Activated naive CD8-positive, alpha-beta T cell treated with anti-CD3 and anti-CD28 coated beads for 36 hours (primary cell): ENCODE measurements at places on chromosomes 3 and 15.

DNA sequence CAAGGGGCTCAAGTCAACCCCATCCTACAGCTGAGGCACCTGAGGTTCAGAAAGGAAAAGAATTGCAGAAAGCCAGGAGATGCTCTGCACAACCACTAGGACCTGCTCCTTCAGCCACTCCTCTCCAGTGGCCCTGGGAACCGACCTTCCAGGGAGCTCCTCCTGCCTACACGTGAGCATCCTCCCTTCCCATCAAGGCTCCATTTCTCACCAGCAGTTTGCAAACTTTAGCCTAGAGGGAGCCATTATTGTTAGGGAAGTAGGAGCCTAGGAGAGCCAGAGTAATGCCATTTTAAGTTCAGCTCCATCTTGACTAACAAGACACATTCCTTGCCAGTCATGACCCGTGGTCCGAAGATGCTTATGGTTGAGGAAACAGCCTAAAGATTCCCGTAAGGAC is 11.2 kb upstream of the CHCHD6 start:
- DNase-seq = no peak

- DNase-seq = no peak
Measured at GRCh38 chr3:50202353-50203112, 2.5 kb upstream of the SLC38A3 start.

- no peak for DNase-seq
Measured at GRCh38 chr15:87215100-87215499, 1041.4 kb downstream of the NTRK3 start.

DNA sequence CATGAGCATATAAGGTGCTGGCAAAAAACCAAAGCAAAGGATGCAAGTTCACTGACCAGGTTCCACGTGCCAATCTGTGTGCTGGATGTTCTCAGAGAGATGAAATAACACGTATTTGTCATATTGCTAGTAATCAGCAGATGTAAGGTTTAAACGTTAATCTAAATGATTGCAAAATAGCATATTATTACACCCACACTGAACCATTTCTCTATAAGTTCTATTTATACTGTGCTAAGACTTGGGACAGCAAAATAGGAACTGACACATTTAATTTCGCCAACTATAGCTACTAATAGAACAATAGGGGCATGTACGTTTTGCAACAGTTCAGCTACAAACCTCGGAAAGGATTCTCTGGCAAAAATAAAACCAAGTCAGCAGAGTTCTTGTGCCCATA is 350.3 kb upstream of the ZNF385D start:
- DNase-seq = no peak

DNA sequence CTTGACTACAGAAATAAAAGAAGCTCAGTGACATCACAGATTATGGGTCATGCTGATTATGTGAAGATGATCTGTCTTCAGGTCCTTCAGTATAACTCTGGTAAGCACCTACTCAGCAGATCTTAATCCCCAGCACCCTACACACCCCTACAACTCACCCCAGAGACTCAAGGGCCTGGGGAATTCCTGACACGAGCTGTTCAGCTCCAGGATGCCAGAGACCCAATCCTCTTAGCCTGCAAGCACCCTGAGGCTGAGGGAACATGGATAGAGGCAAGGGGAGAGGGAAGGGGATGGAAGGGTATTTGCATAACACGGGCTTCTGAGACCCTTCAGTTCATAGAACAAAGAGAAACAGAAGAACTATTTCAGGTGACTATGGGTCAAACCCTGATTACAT is 13.0 kb downstream of the GLB1 start:
- DNase-seq = no peak

DNA sequence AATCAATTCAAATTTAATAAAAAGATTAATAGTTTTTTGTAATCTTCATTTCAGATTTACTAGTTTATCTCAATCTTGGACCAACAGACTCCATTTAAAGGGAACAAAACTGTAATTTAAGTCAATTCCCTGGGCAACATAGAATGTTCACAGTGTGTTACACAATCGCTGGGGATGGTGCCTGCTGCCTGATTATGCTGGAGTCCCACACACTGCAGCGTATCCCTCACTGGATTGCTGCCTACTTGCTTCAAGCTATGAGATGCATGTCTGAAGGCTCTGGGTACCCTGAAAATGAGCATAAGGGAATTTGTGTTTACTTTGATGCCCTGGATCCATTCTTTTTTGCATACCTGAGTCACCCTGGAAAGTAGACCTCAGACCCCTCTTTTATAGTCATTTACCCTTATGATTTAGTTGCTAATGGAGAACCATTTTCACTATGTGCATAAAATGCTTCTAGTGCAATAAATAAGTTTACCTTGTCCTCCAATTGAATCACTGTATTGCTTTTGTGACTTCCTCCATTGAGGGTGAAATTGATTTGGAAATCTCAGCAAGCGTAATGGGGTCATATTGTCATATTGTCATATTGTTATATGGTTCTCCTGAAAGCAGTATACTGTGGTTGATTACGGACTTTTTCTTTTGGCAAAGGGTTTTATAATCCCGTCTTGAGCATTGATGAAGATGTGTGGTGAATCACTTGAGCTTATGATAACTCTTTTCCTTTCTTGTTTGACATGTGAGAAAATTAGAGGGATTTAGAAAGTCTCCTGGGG is 35.9 kb downstream of the ITPR1 start:
- no peak for DNase-seq

DNA sequence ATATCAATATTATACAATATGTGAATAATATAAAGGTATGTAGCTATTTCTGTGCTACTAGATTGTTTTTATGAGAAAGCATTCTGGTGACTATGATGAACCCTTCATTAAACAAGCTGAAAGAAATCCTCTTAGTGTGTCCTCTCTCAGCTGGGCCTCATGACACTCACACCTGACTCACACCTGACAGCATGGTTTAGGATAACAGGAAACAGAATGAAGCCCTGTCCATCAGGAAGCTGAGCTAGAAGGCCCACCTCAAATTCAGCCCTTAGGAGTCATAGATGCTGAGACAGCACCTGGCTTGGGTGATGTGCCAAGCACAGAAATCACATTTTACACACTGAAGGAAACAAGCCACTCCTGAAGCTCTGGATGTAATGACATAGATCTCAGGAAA is 30.8 kb downstream of the CHCHD4 start:
- no peak for DNase-seq

DNA sequence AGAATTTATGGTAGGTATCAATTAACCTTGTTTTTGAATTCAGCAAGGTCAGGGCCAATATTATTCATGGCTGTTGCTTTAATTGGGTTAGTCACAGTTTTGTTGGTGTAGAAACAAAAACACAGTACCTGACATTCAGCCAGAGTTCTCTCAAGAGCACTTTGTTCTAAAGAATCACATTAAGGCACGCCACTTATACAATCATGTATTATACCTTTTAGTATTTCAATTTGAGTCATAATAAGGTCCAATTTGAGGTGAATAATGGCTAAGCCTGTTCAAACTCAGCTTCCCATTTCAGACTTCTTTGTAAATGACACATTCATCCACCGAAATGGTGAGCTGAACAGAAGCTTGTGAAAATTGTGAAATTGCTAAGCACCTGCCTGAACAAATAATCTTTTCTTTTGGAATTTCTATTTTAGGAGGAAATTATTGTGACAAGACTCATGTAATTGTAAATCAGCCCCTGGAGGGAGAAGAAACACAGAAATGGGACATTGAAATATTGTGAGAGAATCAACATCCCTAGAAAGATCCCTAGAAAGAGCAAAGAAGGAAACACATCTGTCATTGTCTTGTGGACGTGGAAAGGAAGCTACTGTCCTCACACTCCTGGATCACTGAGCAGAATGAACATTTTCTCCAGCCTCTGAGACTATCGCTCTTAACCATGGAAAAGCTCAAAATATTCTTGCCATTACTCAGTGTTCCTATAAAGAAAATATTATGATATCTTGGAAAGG is 29.3 kb downstream of the RIOX2 start:
- no peak for DNase-seq

- no peak for DNase-seq
Measured at GRCh38 chr3:179224584-179224983, 26.3 kb downstream of the KCNMB3 start.

DNA sequence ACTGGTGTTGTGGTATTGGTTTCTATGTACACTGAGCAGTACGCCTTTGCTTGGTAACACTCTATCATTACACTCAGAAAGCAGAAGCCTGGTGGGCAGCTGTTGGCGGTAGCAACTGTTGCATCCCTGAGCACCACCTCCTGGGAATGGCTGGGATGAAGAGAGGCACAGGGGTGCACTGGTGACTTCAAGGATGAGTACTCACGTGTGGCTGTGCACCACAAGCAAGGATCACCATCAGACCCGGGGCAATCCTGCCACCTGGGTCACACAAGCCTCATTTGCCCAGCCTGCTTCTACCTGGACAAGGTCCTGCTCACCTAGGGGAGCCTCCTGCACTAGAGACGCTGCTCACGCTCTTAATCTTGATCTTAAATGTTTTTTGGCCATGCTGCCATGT is 336.4 kb downstream of the SI start:
- DNase-seq = no peak

- DNase-seq = no peak
Measured at GRCh38 chr3:195071916-195072820, 198.8 kb downstream of the XXYLT1 start.

DNA sequence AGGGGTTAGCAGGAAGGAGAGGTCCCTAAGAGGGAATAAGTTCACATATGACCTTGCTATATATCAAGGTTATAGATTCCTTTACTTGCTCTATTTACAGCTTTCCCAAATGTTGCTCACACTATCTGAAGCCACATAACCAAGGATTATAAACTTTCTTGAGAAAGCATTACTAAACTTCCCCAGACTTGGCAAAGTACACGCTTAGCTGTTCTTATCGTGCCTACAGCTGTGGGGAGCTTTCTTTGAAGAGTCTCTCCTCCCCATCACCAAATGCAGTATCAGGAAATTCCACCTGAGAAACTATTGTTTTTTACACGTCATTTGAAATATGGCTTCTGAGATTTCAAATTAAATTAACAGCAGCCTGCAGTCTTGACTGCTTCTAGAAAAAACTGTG is 284.5 kb downstream of the CHL1 start:
- no peak for DNase-seq

DNA sequence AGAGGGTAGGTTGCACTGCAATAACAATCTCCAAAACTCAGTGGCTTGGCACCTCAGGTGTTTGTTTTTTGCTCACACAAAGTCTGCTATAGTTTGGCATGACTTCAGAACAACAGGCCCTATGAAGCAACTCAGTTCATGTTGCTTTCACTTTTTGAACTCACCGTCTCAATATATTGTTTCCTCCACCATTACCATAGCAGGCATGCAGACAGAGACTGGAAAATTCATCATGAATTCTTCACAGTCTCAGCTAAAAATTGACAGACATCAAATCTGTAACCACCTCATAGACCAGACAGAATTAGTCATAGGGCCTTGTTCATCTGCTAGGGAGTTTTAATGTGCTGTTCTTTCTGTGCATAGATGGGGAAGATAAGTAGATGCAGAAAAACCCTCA is 161.4 kb upstream of the POU1F1 start:
- DNase-seq = no peak

DNA sequence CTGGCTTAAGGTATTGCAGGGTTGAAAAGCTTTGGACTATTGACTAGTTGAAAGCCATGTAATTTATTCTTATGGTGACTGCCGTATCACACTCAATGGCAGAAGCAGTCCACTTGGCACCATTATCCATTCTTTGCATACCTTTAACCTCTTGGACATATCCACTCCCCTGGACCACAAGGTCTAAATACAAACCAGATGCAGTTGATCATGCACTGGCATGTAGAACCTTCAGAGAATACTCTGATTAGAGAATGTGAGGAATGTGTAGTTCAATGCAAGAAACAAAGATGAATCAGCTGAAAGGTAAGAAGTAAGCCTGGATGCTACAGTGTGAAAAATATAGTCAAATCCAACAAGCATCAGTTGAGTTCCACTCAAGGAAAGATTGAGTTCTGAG is 93.1 kb downstream of the FRMD5 start:
- no peak for DNase-seq

DNA sequence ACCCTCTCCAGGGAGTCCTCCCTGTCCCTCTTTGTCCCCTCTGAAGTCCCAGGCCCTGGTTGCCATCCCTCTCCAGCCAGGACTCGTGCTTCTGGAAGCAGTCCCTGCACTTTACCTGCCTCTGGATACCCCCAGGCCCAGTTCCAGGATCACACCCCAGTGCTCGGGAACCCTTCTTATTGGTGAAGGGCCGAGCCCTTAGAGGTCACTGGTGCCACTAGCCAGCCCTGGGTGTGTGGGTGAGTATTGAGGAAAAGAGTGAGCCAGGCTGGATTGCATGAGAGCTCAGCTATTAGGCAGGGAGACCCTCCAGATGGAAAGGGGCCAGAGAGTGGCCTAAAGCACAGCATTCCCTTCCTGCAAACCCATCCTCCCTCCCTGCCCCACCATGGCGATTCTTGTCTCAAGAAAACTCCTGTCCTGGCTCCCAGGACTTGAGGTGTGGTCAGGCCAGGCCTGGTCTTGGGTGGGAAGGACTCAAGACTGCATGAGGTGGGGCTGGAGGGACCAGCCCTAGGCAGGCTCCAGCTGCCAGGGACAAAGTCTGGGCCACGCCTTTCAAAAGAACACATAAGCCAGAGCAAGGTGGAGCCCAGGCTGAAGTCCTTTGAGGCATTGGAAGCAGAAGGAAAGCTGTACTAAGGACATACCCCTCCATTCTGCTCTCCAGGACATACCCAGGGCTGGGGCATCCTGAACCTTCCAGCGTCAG is 4.8 kb upstream of the PHGR1 start:
- no peak for DNase-seq

DNA sequence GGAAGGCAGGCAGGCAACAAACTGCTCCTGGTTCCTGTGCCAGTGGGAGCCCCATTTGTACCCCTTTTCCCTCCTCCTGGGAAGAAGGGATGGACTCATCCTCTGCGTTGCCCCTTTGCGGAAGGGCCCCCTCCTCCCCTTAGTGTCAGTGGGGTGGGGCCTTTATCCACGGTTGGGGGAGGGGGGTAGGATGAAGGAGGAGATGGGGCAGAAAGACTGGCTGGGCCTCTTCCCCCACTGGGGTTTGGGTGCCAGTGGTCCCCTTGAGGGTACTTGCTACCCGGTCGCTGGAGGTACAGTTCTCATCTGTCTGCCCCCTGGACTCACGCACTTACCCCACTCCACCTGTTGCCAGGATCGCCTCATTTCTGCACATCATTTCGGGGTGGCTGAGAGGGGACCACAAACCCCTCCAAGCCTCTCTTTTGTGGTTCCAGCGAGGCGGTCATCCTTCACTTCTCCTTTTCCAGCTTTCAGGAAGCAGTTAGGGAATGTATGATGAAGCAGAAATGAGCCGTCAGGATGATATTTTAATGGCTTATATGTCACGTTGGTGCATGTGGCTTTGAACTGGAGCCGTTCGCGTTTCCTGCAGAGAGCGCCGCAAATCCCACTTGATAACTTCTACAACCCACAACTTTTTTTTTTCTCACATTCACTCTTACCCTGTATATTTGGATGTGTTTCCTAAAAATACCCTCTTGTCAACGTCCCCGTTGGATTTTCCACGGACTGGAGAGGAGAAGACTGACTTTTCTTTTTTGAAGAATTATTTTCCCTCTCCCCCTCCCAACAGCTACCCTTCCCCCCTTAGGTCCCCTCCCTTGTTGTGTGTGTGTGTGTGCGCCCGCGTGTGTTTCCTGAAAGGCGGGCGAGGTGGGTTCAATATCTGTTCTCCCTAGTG is at the start of gene ZIC4:
Gene ZIC4, minus strand, starts transcription at position 516 of the 904 bp plus-strand sequence. CDS start 3,746 bp downstream, outside the sequence.
- DNase-seq = no peak

GRCh38 chr3:15098503-15099363 is at the start of gene RBSN:
Gene RBSN (minus strand): TSS chr3:15099148. CDS start chr3:15096120, 3,028 bp downstream.
- peak; percentile 97 for DNase-seq

GRCh38 chr3:196949285-196949619 is 6.9 kb upstream of the NCBP2 start:
- no peak for DNase-seq

GRCh38 chr3:55546866-55547669 is 60.0 kb upstream of the WNT5A start:
- DNase-seq = no peak

GRCh38 chr3:182303169-182303568 is 490.1 kb upstream of the ATP11B start:
- no peak for DNase-seq
